Muscle of arm (tissue), 14 donors: ENCODE measurements at places on chromosomes 12 and 14. TPM values are rescaled to one million over a fixed set of nuclear protein-coding genes. Genes with fewer than 3 reads are reported as not detected.

RNFT2 gene
- 2.1 TPM for polyA plus RNA-seq

C1QL4 gene
- not detected for polyA plus RNA-seq

POTEM gene
- not detected for polyA plus RNA-seq

ST8SIA1 gene
- 11.6 TPM for polyA plus RNA-seq

- DNase-seq: no peak
Observed at GRCh38 chr12:93583627-93584392, 11.3 kb downstream of the SOCS2 start.

DNA sequence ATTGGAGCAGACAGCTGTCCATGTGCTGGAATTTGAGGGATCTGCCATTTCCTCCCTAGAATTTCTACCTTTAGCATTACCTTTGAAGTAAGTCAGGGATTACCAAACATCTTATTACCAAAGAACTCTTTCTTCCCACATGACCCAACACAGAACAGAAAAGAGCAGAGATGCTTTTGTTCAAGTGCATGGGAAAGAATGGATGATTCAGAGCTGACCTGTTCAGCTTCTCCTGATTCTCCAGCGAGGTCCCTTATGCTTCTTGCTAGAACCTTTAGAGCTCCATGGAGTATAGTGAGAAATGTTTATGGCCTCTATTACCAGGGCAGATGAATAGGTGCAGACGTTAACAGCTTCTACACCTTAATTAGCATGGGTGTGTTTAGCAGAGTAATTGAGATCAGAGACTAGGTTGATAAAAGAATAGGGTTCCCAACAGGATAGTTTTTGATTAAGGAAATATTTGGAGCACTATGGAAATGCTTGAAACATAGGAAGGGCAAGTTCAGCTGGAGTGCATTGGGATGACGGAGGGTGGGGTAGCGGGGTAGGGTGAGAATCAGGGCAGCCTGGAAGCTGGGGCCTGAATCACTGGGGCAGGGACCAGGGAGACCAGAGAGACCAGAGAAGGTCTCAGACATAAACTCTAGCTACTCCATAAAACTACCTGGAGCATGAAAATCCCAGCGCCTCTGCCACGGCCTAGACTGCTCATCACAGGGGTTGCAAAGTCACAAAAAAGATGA is 223.7 kb downstream of the CACNA1C start:
- DNase-seq: no peak

- no peak for DNase-seq
Observed at GRCh38 chr14:53964249-53964648, 7.6 kb upstream of the BMP4 start.
